ENCODE measurements at places on chromosomes 7 and 10.

DNA sequence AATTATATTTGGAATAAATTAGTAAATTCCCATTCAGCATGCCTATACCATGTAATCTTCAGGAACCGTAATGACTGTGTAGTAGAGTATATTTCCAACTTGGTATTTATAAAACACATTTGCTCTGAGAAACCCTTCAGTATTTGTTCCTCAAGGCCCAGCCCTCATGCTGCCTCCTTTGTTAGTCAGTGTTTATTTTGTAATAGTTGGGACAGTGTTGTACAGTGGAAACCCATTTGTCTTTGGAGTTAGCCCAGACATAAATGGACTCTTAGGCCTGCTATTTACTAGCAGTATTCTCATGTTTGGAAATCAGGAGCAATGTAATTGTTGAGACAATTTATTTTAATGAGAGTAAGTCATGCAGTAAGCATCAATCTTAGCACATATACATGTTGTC lies 686.9 kb downstream of the AUTS2 start:
- H3K4me1 ChIP-seq: no peaks in the 10 kb centered on the region
- H3K36me3 ChIP-seq: no peaks in the 10 kb centered on the region
- no peak overlapping the region for H3K27ac ChIP-seq
- H3K4me3 ChIP-seq: no peak overlapping the region
- DNase-seq: no peak

DNA sequence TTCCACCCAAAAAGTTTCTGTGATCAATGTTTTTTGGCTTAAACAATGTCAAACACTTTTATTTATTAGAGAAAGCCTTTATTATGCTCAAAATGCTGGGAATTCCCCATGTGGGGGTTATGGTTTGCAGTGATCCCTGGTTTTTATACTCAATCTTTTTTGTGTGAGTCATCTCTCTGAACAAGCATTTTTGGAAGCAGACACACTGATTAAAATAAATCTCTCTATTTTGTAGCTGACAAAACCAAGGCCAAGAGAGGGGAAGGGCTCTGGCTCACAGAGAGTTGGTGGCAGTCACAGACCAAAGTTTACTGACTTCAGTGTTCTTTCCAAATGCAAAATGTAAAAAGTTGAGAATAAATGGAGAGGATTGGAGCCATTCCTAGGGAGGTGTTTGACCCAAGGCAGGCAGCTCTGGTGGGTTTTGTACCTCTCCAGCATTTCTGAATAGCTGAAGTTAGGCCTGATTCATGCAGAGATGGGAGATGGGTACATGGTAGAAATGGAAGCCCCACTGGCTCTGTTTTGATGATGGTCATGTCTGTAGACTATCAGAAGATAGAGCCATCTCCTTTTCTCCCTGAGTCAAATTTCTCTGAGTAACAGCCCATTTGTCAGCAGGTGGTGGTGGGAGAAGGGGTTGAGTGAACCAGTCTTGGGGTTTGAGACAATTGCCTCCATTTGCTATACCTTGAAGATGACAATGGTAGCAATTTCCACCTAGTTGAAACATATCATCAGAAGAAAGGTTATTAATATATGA lies 45.4 kb upstream of the NAMPT start:
- DNase-seq: peak; percentile 1
- peak overlapping the region; percentile 3 for H3K27ac ChIP-seq
- H3K4me3 ChIP-seq: no peak overlapping the region
- H3K27me3 ChIP-seq: peaks cover 5% of the 10 kb centered on the region

GRCh38 chr10:76946270-76946669 lies 691.3 kb downstream of the KCNMA1 start:
- DNase-seq: peak; percentile 92
- H3K27ac ChIP-seq: no peak overlapping the region

GRCh38 chr10:96358851-96359540 lies at the start of gene OPALIN:
Gene OPALIN (minus strand): TSS chr10:96359002. CDS start chr10:96358896, 106 bp downstream.
- no peaks in the 10 kb centered on the region for H3K4me1 ChIP-seq
- H3K27me3 ChIP-seq: peaks cover 3% of the 10 kb centered on the region
- no peak within 1 kb of the TSS for H3K4me3 ChIP-seq
- H3K27ac ChIP-seq: no peak within 1 kb of the TSS
- no peaks in the 10 kb centered on the region for H3K36me3 ChIP-seq

GRCh38 chr7:75534727-75535307 lies 42.7 kb downstream of the SPDYE5 start:
- peaks cover 23% of the 10 kb centered on the region for H3K36me3 ChIP-seq
- DNase-seq: peak; percentile 85
- peaks cover 12% of the 10 kb centered on the region for H3K4me1 ChIP-seq
- peak overlapping the region; percentile 58 for H3K27ac ChIP-seq

DNA sequence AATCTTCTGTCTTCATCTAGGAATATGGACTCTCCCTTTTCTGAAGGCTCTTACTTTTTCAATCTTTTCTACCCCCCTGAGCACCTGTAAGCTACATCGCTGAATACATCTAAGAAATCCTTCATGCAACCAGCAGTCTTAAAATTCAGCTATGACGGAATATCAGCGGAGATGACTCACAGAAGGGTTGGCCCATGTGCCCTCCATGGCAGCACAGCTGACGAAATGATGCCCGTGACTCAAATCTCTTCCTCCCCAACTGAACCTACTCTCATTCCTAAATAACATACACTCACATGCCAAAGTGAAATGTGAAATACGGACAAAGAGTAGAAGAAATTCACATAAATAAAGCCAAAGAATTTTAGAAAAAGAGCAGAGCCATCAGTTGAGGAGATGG lies 30.3 kb upstream of the NCAPG2 start:
- peaks cover 66% of the 10 kb centered on the region for H3K36me3 ChIP-seq
- H3K4me3 ChIP-seq: no peak overlapping the region
- no peak for DNase-seq
- no peak overlapping the region for H3K27ac ChIP-seq

DNA sequence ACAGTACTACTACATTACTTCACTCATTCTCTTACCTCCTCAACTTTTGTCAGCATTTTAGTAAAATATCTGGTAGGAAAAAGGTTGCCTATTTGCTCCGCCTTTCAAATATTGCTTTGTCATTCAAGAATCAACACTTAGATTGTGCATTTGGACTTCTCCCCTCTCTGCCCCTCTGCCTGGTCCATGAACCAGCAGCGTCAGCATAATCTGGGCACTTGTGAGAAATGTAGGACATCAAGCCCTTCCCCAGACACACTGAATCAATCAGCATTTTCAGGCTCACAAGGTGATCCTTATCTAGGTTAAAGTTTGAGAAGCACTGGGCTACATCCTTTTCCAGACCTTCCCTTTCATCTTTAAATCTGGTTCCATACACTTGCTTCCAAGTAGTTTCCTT lies 16.3 kb downstream of the SLC13A1 start:
- DNase-seq: no peak
- H3K27ac ChIP-seq: no peak overlapping the region
- no peaks in the 10 kb centered on the region for H3K4me1 ChIP-seq

- H3K36me3 ChIP-seq: no peaks in the 10 kb centered on the region
- H3K4me3 ChIP-seq: no peak overlapping the region
- peak overlapping the region; percentile 78 for H3K27ac ChIP-seq
- no peaks in the 10 kb centered on the region for H3K27me3 ChIP-seq
- peak; percentile 84 for DNase-seq
- peaks cover 52% of the 10 kb centered on the region for H3K4me1 ChIP-seq
These were observed 4.6 kb upstream of the ZNF22 start for GRCh38 chr10:44995914-44996669.
